Pulmonary artery endothelial cell (primary cell): ENCODE measurements at places on chromosomes 3 and 15. TPM values are rescaled to one million over a fixed set of nuclear protein-coding genes. Genes with fewer than 3 reads are reported as not detected.

- DNase-seq, result no peak
Observed at GRCh38 chr3:71252466-71252865, 331.1 kb downstream of the FOXP1 start.

GRCh38 chr15:64997745-64998375, 8.1 kb upstream of the SPG21 start:
- no peak for DNase-seq

CPN2 gene
- not detected in 2 replicates for total RNA-seq

GRCh38 chr3:122183893-122184590, 574 bp downstream of the CASR start:
- DNase-seq, result no peak

MINDY2 gene
- total RNA-seq, result 10.0 and 19.2 TPM in 2 replicates

GRCh38 chr3:154776549-154777225, 303.4 kb upstream of the MME start:
- no peak for DNase-seq

SCN11A gene
- 0.07 TPM in 1 of 2 replicates, not detected in the other for total RNA-seq

- DNase-seq, result no peak
Observed at GRCh38 chr15:79179108-79179561, 88.6 kb upstream of the RASGRF1 start.

GRCh38 chr3:114178770-114179368, at the start of gene DRD3:
Gene DRD3 (minus strand): TSS chr3:114179052. CDS start chr3:114171992, 7,060 bp downstream.
- DNase-seq, result no peak

- no peak for DNase-seq
Observed at GRCh38 chr3:13420045-13420830, at the start of gene NUP210. Gene NUP210 (minus strand): TSS chr3:13420322. CDS start chr3:13420226, 96 bp downstream.

DNA sequence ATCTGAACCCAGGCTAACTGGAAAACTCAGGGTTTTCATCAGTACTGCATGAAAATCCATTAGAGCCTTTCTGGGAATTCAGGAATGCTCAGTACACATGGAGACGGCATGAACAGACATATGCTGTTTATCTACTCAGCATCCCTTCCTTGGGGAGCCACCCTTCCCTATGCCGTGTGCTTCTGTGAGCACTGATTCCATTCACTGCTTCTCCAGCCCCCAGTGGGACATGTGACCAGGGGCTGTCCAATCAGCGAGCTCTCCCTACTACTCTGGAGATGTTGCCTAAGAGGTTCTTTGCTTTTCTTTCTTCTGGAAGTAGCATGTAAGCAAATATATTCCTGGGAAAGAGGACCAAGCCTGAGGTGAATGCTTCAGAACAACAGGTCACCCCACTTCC, 5.6 kb upstream of the PCOLCE2 start:
- DNase-seq, result no peak

UCN2 gene
- 0.07 TPM in 1 of 2 replicates, not detected in the other for total RNA-seq

FBXL22 gene
- 0.11 and 0.13 TPM in 2 replicates for total RNA-seq

PAK6 gene
- not detected in 2 replicates for total RNA-seq

DNA sequence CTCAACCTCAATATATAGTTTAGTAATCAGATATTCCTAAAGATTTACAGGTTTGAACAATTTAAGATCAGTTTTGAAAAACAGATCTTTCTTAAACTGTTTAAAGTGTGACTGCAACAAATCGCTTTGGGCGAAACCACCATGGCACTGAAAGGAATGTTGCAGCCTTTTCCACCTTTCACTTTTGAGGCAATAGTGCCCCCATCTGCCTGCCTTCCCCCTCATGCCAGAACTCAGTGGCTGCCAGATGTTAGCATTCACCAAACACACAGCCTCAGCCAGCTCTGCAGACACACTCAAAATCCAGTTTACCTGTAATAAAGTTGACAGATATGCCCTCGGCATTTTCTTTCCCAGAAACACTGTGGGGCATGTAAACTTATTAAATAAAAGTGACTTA, 3.3 kb downstream of the LYSMD4 start:
- peak; percentile 15 for DNase-seq

GRCh38 chr15:49094923-49095322, 48.7 kb upstream of the SECISBP2L start:
- DNase-seq, result no peak

GRCh38 chr3:127212711-127213110, 19.8 kb downstream of the PRR23E start:
- DNase-seq, result no peak

CIDEC gene
- total RNA-seq, result not detected in 2 replicates

DNA sequence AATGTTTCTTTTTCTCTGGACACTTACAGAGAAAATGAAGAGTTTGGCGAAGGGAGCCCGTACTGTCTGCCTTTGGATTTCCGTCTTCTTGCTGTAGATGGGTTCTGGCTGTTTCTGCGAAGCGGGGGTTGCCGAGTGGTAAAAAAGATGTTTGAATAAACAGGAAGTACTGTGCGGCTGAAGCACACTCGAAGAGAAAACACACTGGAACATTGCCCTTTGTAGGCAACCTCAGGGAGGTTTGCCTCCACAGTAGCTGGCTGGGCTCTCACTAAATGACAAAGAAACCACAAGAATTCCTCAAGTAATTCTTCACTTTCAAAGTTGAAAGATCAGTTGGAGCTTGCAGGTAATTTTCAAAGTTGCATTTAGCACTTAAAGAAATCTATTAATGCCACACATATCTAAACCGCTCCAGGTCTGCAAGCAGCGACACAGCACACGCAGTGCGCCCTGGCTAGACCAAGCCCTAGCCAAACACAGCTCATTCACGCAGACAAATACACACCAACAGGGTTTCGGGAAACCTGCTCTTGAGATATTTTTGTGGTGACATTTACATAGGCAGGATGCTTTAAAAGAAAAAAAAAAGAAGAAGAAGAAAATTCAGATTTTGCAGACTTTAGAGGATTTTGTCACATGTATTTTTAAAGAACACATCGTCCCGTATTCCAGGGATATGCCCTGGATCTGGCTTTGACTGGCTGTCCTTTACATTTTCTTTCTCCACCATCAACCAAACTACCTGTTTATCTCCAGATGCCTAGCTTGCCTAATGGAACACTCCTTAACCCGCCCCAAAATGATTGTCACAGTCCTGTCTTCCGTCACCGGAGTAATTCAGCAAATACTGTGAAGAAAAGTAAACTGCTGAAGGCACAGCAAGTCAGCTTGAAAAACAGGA, 452.8 kb downstream of the FOXP1 start:
- DNase-seq, result no peak

DNA sequence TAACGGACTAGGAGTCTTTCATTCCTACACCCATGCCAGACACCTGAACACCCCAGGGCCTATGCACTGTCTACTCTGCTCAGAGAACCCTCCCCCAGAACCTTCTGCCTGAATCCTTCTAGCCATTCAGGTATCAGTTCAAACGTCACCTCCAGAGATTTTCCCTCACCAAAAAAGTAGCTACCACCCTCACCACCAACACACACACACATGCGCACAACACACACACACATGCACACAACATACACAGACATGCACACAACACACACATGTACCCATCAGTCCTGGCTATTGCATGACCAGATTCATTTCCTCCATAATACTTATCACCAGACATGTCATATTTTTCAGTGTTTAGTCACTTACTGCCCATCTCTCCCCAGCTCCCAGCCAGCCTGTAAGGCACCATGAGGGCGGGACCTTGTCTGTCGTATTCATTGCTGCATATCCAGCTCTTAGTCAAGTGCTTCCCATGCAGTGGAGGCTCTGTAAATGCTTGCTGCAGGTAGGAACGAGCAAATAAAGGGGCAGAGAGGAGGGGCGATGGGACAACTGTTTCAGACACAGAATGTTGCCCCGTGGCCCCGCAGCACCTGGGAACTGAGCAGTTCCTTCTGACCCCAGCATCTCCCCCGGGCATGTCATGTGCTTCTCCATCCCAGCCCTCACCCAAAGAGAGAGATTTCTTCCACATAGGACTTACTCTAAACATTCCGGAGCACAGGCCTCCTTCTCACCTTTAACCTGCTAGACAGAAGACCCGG, 29.2 kb downstream of the XXYLT1 start:
- no peak for DNase-seq

GRCh38 chr3:128011140-128011539, 41.1 kb upstream of the SEC61A1 start:
- DNase-seq, result no peak

- no peak for DNase-seq
Observed at GRCh38 chr15:67605871-67606270, 63.4 kb downstream of the MAP2K5 start.

DNA sequence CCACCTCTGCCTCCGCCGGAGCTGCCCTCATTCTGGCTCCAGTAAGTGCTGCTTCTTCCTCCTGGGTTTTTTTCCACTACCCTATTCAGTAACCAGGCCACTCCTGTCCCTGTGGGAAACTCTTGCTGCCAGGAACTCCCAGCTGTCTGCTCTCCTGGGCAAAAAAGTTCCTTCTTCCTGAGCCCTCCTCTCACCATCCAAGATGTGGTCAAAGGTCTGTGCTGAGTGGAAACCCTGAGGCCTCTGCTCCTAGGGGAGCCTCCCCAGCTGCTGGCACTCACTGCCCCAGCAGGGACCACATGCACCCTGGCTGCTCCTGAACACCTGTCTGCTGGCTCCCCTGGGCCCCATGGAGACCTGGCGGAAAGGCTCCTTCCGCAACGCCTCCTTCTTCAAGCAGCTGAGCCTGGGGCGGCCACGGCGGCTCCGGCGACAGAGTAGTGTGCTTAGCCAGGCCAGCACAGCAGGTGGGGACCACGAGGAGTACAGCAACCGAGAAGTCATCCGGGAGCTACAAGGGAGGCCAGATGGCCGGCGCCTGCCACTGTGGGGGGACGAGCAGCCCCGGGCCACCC, 454 bp downstream of the C15orf62 start:
- DNase-seq, result no peak

- DNase-seq, result no peak
Observed at GRCh38 chr3:38019658-38020341, 9.6 kb downstream of the PLCD1 start.

DNA sequence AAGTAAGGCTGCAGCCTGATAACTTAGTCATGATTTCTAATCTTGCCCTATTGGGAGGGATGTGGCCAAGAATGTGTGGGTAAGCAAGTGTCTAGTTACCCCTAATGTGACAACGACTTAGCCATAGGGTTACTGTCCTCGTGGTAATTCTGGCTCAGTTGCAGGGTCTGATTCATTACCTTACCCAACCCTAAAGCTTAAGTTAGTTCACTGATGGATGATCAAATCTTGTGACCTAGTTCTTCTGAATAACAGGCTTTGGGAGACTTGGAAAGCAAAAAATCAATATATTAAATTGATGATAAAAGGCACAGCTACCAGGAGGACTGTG, 1.6 kb upstream of the INTS14 start:
- DNase-seq, result no peak

- DNase-seq, result no peak
Observed at GRCh38 chr15:38401701-38402100, 52.2 kb upstream of the FAM98B start.

GRCh38 chr3:149363053-149363452, 14.4 kb downstream of the TM4SF1 start:
- no peak for DNase-seq

GOLGA6A gene
- not detected in 2 replicates for total RNA-seq

GRCh38 chr3:143041903-143042302, 40.5 kb downstream of the U2SURP start:
- DNase-seq, result no peak

GRCh38 chr3:31815631-31816440, 165.2 kb downstream of the OSBPL10 start:
- no peak for DNase-seq
